Suppressor macrophage treated with lipopolysaccharide for 4 hours (primary cell): ENCODE measurements at places on chromosomes 7 and 10.

- DNase-seq = peak; percentile 86
Observed at GRCh38 chr10:73529089-73529832, 33.4 kb upstream of the PPP3CB start.

- DNase-seq = no peak
Observed at GRCh38 chr7:151822541-151823181, 54.3 kb downstream of the PRKAG2 start.

DNA sequence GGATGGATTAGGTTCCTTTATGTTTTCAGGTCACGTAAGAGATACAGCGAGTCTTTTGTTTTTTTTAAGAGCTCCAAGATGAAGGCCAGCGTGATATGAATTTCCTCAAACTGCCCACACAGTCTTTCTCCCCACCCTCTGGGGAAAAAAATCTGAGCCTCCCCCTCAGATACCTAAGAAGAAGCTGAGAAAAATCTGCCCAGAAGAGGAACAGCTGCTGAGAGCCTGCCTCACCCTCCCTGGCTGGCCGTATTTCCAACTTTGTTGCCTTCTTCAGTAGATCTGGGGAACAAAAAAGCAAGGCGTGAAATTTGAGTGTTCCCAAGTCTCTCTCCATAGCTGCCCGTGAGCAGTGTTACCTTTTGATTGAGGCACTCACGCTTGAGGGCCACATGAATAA lies 208.1 kb downstream of the KIAA1217 start:
- DNase-seq = no peak

DNA sequence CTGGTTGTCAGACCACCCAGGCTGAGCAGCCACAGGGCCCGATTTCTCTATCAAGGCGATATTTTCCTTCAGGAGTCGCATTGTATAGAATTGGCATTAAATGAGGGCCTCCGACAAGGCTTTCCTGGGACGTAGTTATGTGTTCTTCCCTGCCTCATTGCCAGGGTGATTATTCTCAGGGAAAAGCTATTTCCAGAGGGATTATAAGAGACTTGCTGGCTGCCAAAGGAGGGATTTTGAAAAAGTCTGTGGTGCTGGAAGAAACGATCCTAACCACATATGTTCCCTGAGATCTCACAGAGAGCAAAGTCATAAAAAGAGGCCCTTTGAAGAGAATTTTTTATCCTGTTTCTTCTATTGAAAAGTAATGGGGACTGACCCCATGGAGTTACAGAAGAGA lies 27.7 kb upstream of the SDHAF3 start:
- DNase-seq = no peak

- DNase-seq = peak; percentile 4
Observed at GRCh38 chr7:104207348-104207730, 474 bp downstream of the ORC5 start.

DNA sequence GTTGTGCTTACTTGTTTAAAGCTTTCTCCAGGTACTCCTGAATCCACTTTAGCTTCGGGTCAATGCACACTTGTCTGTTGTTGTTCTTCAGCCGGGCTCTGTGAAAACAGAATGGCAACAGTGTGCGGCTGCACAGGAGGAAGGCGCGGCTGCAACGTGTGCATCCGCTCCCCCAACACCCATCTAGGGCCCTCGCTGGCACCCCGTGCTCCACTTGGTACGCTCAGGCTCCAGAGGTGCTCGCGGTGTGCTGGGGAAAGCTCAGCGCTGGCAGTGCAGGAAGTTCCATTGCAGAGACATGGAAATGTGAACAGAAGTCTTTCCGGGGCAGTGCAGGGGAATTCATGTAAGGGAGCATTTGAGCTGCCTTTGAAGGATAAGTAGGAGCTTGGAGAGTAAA lies 6.3 kb downstream of the CXCL12 start:
- no peak for DNase-seq

DNA sequence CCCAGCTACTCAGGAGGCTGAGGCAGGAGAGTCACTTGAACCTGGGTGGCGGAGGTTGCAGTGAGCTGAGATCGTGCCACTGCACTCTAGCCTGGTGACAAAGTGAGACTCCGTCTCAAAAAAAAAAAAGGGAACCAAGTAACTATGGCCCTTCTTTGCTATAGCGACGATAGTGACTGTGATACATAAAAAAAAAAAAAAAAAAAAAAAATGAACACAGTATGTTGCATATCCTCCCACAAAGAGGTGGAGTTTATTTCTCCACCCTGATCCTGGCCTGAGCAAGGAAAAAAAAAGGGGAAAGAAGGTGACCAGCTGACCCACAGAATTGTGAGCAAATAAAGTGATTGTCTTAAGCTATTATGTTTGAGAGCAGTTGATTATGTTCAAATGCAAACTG lies 42.3 kb upstream of the STEAP1B start:
- no peak for DNase-seq

DNA sequence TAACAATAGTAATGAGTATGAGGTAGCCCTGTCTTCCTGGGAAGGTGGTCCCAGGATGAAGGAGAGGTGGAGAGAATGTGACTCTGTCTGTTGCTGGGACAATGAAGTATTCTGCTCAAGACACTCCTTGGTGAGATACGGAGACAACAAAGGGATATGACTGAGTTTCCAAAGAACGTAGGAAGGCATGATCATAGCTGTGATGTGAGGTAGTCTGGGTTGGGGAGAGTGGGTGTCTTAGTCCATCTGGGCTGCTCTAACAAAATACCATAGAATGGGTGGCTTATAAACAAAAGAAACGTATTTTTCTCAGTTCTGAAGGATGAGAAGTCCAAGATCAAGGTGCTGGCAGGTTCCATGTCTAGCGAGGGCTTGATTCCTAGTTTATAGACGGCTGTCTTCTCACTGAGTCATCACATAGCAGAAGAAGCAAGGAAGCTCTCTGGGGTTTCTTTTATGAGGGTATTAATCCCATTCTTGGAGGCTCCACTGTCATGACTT lies 84.9 kb upstream of the RHOBTB1 start:
- DNase-seq = no peak

- no peak for DNase-seq
Observed at GRCh38 chr7:105838627-105839231, 37.7 kb downstream of the ATXN7L1 start.

GRCh38 chr10:43878386-43878785 lies 229.7 kb upstream of the ZNF32 start:
- DNase-seq = no peak
